ENCODE measurements at places on chromosomes 6 and 20. TPM values are rescaled to one million over a fixed set of nuclear protein-coding genes. Genes with fewer than 3 reads are reported as not detected.
A peak's percentile ranks its signal among the peaks of the same experiment; 100 is the strongest.

The ADAM33 gene
- 0.12 TPM for total RNA-seq

GRCh38 chr6:160102956-160103824 is 18.4 kb upstream of the SLC22A1 start:
- H3K4me3 ChIP-seq: no peak overlapping the region
- H3K27me3 ChIP-seq: no peaks in the 10 kb centered on the region
- no peaks in the 10 kb centered on the region for H3K4me1 ChIP-seq
- DNase-seq: peak; percentile 28

GRCh38 chr6:136015531-136015930 is 164.0 kb downstream of the PDE7B start:
- no peak overlapping the region for H3K27ac ChIP-seq
- no peaks in the 10 kb centered on the region for H3K27me3 ChIP-seq
- no peaks in the 10 kb centered on the region for H3K36me3 ChIP-seq
- H3K4me3 ChIP-seq: no peak overlapping the region
- DNase-seq: no peak

The FKBP1C gene
- not detected for total RNA-seq

GRCh38 chr20:43840382-43841070 is 74.1 kb upstream of the TOX2 start:
- no peak overlapping the region for H3K4me3 ChIP-seq
- no peaks in the 10 kb centered on the region for H3K36me3 ChIP-seq
- no peaks in the 10 kb centered on the region for H3K4me1 ChIP-seq
- H3K27ac ChIP-seq: no peak overlapping the region

- H3K4me1 ChIP-seq: peaks cover 34% of the 10 kb centered on the region
- peak overlapping the region; percentile 64 for H3K4me3 ChIP-seq
- no peaks in the 10 kb centered on the region for H3K27me3 ChIP-seq
Measured at GRCh38 chr20:1802385-1803060, 92.7 kb upstream of the SIRPA start.

DNA sequence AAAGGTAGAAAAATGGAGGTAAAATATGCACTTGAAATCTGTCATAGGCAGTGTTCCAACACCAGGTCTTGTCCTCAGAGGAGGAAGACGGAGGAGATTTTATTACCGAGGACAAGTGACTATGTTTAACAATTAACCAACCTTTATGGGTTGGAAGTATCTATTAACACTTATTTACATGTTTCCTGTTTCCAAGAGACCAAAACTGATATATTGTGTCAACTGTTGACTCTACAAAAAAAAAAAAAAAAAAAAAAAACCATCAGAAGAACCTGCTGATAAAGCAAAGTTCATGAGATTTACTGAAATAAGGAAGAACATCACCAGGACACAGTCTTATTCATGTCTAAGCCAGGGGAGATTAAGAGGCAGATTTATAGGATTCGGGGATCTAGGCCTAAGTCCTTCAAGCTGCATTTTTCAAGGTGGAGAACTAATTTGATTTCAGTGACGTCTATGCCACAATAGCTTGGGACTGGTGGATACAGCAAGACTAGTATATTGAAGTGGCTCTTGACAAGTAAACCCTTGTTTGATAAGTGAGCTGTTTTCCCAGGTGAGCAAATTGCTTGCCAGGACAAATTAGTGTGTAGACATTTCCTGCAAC is 126.6 kb upstream of the NAA20 start:
- DNase-seq: peak; percentile 40
- peak overlapping the region; percentile 56 for H3K27ac ChIP-seq
- H3K27me3 ChIP-seq: no peaks in the 10 kb centered on the region

GRCh38 chr6:6105472-6106036 is 98.8 kb upstream of the NRN1 start:
- no peak overlapping the region for H3K4me3 ChIP-seq
- no peak overlapping the region for H3K27ac ChIP-seq
- H3K4me1 ChIP-seq: no peaks in the 10 kb centered on the region
- no peak for DNase-seq
- H3K36me3 ChIP-seq: no peaks in the 10 kb centered on the region
- H3K27me3 ChIP-seq: no peaks in the 10 kb centered on the region

The LST1 gene
- total RNA-seq: not detected

DNA sequence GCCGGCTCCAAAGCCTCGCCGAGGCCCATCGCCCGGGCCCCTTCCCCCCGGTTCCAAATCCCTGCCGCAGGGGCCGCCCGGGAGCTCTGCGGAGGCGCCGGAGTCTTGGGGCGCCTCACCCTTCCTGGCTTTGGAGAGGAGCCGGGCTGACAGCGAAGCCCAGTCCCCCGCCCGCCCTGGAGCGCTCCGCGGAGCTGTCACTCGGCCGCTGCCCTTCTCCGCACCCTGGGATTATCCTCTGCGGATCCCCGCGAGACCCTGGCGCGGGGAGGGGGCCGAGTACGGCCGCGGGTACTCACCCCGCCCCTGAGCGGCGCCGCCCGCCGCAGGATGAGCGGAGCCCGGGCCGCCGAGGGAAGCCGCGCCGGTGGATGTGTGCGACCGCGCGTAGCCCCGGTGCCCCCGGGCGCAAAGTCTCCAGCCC is 343 bp downstream of the SNAP91 start:
- no peak overlapping the region for H3K27ac ChIP-seq
- no peak overlapping the region for H3K4me3 ChIP-seq
- no peaks in the 10 kb centered on the region for H3K4me1 ChIP-seq
- no peaks in the 10 kb centered on the region for H3K27me3 ChIP-seq
- no peaks in the 10 kb centered on the region for H3K36me3 ChIP-seq

All from Caco-2 (cell line).